ENCODE measurements at places on chromosomes 12 and 14.

DNA sequence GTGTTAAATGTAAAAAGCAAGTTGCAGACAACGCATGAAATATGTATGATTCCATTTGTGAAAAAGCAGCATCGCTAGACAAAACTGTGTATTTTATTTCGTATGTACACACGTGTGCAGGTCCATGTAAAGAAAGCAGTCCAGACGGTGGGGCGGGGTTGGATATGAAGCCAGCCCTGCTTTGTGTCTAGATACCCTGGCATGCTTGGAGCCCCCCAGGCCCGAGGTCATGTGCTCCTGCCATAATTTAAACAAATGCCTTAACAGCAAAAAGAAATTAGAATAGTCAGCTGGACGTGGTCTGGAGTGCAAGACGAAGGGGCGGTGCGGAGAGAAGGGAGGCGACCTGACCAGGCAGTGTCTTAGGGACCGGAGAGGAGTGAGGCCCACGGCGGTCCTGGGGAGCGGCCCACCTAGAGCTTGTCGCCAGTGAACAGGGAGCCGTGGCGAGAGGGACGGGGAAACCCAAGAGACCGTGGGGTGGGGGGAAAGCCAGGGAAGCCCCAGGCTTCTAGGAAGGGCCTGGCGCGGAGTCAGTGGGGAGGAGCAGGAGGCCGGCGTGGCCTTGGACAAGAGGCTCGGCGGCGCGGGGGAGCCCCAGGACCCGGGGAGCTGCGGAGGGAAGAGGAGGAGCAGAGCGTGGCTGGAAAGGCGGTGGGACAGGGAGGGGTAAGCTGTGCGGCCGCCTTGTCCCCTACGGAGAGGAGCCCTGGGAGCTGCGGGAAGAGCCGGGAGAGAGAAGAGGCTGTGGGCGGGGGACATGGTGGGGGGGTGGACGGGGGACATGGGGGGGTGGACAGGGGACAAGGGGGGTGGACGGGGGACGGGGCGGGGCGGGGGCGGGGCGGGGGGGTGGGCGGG lies 118.5 kb upstream of the C14orf180 start:
- DNase-seq = no peak

- no peak for DNase-seq
Measured at GRCh38 chr14:98819132-98819866, 452.7 kb downstream of the BCL11B start.

GRCh38 chr14:95500201-95500681 lies 16.2 kb downstream of the SYNE3 start:
- DNase-seq = no peak

DNA sequence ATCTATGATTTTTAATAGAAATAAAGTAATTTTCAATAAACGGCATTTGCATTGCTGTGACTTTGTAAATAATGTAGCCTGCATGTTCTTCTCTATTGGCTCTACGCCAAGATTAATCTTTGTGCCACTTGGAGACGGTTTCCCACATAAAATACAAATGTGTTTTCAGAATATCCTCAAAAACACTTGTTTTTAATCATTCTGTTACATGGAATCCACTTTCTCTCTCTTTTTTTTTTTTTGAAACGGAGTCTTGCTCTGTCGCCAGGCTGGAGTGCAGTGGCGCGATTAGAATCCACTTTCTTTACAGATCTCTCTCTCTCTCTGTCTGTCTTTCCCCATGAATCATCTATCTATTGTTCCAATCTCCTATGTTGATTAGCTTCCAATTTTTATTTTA lies 22.8 kb upstream of the SSPN start:
- peak; percentile 10 for DNase-seq

DNA sequence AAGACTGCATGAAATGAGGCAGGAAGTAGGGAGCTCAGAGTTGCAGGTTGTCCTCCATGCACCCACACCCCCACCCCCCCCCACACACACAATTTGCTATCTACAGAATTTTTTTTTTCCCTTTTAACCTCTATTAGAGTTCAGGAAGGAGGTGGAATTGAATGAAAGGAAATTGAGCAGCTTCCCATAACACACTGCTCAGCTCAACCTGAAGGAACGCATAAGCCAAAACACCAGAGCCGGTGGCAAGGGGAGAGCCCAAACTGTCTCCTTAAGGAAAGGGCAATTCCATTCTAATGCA lies 74.1 kb downstream of the NUAK1 start:
- DNase-seq = no peak

- no peak for DNase-seq
Measured at GRCh38 chr14:79665556-79665955, 545.7 kb downstream of the DIO2 start.

GRCh38 chr12:7917392-7918267 lies 18.4 kb downstream of the SLC2A3 start:
- no peak for DNase-seq

GRCh38 chr12:124278389-124279101 lies 16.3 kb upstream of the RFLNA start:
- DNase-seq = no peak

GRCh38 chr12:5251092-5251491 lies 180.8 kb upstream of the NTF3 start:
- DNase-seq = no peak

All from hematopoietic multipotent progenitor cell treated with erythropoietin and hydrocortisone succinate and interleukin-3 and kit ligand, for 6 days (in vitro differentiated cells).